Activated T-cell treated with anti-CD3 and anti-CD28 coated beads for 1 hour (primary cell): ENCODE measurements at places on chromosomes 6 and 20.

DNA sequence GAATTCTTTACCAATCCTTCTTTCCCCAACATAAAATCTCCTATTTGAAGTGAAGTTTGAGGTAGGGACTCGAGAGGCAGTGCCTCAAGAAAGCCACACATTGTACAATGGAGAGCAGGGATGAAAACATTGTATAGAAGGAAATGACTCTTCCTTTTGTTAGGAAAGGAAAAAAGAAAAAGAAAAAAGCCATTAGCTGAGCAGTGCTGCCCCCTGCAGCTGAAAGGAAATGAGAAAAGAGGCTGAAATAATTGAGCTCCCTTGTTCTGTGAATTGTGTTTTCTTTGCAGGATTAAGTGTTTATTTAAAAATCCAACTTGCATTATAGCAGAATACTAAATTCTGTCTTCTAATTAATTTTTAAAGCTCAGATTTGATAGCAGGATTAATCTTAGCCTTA, 162.9 kb upstream of the SASH1 start:
- DNase-seq: no peak

DNA sequence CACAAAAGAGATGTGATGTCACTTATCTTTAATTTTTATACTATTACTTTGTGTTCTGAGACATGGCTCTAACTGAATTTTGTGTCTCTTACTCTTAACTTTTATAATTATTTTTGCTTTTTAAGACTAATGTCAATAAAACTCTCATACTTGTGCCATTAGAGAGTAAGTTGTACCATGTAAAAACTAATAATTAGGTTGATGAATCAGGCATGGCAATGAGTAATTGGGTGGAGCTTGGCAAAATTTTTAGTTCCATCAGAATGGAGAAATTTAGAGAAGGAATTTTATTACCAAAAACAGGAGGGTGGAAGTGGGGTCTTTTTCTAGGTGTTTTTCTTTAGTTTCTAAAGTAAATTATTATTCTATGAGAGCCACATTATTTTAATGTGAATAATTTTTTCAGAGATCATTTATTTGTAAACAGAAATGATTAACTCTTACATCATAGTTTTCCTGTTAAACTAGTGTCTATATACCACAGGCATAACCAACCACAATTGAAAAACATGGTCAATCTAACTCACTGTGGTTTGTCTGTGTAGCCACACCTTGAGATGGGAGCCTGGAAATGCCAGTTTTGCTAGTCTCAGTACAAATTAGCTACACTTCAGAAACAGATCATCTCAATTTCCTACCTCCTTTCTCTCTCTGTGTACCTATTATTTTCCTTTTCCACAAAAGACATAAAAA, 51.8 kb downstream of the ELOVL4 start:
- no peak for DNase-seq

GRCh38 chr6:148497257-148497656, 154.6 kb downstream of the SASH1 start:
- DNase-seq: no peak

DNA sequence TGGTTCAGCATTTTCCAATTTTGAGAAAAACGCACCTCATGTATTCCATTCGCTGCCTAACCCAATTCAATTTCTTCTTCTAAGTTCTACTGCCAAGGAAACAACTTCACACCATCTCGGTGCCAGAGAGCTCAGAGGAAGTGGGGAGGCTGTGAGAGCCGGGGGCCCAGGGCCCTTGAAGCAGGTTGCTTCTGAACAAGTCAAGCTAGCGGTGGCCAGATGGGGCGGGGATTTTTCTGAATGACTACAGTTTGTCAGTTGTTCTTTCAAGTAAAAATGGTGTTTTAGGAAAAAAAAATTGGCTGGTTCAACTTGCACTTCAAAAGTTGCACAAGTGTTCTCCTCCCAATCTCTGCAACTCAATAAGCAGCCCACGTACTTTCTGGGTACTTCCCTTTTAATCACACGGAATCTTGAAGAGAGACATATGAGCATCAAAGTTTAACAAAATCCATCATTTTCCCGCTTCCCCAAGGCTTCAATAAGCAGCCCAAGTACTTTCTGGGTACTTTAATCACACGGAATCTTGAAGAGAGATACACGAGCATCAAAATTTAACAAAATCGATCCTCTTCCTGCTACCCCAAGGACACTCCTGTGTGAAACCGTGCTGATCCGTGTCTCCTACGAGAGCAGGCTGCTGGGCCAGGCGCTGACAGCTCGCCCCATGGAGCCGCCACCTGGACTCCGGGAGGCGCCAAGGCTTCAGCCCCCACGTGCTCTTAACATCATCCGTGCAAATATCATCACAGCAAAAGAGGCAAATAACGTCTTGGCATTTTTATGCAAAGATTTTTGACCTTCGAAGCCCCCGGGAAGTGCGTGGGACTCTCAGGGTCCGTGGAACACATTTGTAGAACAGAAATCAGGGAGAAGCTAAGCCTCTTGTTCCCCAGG, 186.7 kb upstream of the PDE10A start:
- no peak for DNase-seq

- DNase-seq: no peak
Measured at GRCh38 chr20:59062081-59062480, 19.5 kb upstream of the PRELID3B start.

DNA sequence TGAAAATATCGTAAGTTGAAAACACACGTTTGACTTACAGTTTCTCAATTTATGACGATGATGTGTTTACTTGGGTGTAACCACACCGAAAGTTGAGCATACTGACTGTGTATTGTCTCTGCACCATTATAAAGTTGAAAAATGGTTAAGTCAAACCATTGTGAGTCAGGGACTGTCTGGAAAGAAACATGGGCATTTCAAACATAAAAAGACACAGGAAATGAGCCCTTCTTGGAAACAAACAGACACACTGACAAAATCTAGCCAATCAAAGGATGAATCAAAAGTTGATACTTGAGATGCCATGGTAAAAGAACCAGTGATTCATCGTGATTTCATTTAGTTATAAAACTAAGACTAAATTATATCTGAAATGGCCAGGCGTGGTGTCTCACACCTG, 5.3 kb downstream of the POPDC3 start:
- DNase-seq: no peak
